ENCODE measurements at places on chromosomes 5 and 9. TPM values are rescaled to one million over a fixed set of nuclear protein-coding genes. Genes with fewer than 3 reads are reported as not detected.
A peak's percentile ranks its signal among the peaks of the same experiment; 100 is the strongest.

- H3K27me3 ChIP-seq: no peaks in the 10 kb centered on the region
- H3K4me3 ChIP-seq: no peak overlapping the region
- H3K36me3 ChIP-seq: no peaks in the 10 kb centered on the region
- H3K4me1 ChIP-seq: no peaks in the 10 kb centered on the region
Observed at GRCh38 chr9:28166179-28166578, 592.9 kb upstream of the C9orf72 start.

GRCh38 chr5:156594406-156594805 is 255.7 kb upstream of the PPP1R2B start:
- no peaks in the 10 kb centered on the region for H3K27me3 ChIP-seq
- H3K27ac ChIP-seq: no peak overlapping the region
- no peak overlapping the region for H3K4me3 ChIP-seq
- H3K36me3 ChIP-seq: peaks cover 13% of the 10 kb centered on the region
- H3K4me1 ChIP-seq: peaks cover 2% of the 10 kb centered on the region

DNA sequence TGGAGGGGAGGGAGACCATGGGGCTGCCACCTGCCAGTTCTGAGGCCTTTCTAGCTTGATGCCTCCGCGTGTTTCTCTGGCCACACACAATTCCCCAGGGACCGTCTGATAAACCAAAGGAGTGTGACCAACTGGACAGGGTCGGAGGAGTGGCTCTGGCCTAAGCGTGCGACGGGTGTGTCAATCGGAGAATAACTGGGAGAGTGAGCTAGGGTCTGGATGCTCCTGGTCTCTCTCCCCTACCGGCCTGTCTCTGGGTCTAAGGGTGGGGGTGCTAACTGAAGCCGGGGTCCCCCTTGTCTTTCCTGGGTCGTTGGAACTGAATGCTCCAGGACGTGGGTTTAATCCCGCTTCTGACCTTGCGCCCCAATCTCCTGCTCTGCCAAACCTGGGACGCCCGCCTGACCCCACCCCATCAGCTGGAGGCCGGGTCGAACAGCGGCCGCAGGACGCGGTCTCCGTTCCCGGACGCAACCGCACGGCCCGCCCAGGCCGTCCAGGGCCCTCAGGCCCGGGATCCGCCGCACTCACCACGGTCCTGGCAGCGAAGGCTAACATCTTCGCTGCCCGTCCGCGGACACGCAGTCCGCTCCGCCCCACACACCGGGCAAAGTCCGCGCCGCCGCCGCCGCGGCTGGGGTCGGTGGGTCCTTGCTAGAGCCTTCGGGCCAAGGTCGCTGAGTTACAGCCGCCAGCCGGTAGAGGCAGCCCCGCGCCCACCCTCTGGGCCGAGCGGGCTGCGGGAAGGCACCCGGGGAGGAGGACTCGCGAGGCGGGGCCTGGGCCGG is 447 bp downstream of the CRAT start:
- H3K27ac ChIP-seq: peak overlapping the region; percentile 76
- peak; percentile 28 for DNase-seq
- H3K4me3 ChIP-seq: peak overlapping the region; percentile 91
- peaks cover 7% of the 10 kb centered on the region for H3K4me1 ChIP-seq
- no peaks in the 10 kb centered on the region for H3K27me3 ChIP-seq

DNA sequence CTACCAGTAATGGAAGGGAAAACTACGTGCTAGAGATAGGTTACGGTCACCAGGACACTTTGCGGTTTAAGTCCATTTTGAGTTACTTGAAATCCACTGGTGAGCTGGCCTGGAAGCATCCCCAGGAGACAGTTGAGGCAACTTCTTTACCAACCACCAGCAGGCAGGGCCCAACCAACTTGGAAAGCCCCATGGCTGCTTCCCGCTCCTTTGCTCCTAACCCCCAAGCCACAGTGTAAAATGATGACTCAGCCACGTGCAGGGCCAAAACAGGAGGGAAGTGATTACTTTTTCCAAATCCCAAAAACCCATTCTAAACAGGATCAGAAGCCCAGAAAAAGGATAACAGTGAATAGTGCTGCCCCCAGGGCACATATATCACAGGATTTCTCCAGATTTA is 87.4 kb downstream of the PAX5 start:
- H3K27me3 ChIP-seq: peaks cover 36% of the 10 kb centered on the region
- H3K36me3 ChIP-seq: no peaks in the 10 kb centered on the region
- no peak overlapping the region for H3K4me3 ChIP-seq
- no peaks in the 10 kb centered on the region for H3K4me1 ChIP-seq

DNA sequence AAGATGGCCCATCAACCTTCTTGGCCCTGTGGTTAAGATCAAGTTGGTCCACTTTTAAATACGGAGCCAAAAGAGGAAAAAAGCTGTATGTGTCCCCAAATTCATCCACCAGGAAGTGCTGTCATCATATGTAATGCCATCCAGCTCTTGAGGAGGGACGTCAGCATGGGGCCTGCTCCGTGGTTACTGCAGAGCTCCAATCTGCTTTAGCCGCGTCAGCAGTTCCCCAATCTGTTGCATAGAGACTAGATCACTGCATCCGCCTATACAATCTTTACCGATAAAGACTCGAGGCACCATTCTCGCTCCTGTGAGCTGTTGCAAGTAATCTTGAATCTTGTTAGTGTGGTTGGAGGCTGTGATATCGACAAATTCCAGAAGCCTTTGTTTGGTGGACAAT is 65.7 kb downstream of the GABRA6 start:
- no peaks in the 10 kb centered on the region for H3K36me3 ChIP-seq
- no peaks in the 10 kb centered on the region for H3K27me3 ChIP-seq
- no peaks in the 10 kb centered on the region for H3K4me1 ChIP-seq

GRCh38 chr5:57307516-57307915 is 133.7 kb downstream of the GPBP1 start:
- no peaks in the 10 kb centered on the region for H3K36me3 ChIP-seq
- no peak overlapping the region for H3K4me3 ChIP-seq
- no peak for DNase-seq
- peaks cover 20% of the 10 kb centered on the region for H3K4me1 ChIP-seq

- H3K4me1 ChIP-seq: no peaks in the 10 kb centered on the region
- no peaks in the 10 kb centered on the region for H3K36me3 ChIP-seq
- H3K27ac ChIP-seq: no peak overlapping the region
- no peaks in the 10 kb centered on the region for H3K27me3 ChIP-seq
- DNase-seq: no peak
- H3K4me3 ChIP-seq: no peak overlapping the region
Observed at GRCh38 chr5:19002111-19002510, 985.9 kb downstream of the CDH18 start.

CRB2 gene
- not detected for total RNA-seq

Data from IMR-90 (cell line).